Stimulated activated CD8-positive, alpha-beta memory T cell treated with anti-CD3 and anti-CD28 coated beads, Interleukin-15, amount 100 ng/mL, for 24 hours (primary cell): ENCODE measurements at places on chromosomes 2 and 18.

DNA sequence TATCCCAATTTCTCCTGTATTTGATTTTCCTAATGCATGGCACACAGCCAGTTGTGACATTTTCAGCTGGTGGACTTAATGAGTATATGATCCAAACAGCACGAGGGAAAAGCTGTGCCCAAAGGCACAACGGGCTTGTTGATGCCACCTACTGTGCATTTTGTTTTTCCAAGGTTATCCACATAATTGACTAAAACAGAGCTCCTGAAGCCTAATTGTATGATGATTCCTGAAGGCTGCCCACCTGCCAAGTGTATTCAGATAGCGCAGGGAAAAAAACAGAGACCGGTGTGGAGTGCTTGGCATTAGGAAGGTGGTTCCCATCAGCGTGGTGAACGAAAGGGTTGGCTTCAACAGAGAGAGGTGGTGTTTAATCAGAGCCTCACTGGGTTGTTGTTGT, 14.9 kb downstream of the RBMS1 start:
- DNase-seq, result no peak

DNA sequence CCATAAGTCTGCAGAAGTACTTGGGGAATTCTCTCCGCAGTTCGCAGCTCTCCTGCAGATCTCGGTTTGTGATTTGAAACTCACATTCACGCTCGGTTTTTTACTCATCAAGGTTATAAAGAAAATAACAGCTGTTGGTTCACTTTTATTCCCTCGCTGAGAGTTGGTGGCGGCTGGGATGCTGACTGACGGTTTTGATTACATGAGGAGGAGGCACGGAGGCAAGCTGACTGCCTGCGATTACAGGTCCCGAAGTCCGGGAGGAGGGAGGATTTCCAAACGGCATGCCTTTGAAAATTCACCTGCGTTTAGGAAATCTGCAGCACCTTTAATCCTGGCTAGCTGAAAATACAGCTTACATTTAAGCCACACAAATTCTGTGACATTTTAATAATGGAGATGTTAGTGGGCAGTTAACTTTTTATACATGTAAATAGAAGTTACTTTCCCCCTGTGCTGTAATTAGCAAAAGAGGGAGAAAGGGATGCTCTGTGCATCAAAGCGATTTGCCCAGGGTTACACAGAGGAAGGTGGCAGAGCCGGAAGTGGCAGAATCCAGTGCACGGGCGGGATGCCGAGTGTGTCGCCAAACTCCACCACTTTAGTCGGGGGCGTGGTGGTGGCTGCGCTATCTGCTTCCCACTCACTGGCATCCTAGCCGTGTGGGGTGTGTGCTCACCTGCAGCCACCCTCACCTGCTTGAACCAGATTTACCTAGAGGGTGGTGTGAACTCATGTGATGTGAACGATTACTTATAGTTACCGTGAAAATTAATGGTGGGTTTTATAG, 14.7 kb downstream of the AGAP1 start:
- DNase-seq, result no peak

DNA sequence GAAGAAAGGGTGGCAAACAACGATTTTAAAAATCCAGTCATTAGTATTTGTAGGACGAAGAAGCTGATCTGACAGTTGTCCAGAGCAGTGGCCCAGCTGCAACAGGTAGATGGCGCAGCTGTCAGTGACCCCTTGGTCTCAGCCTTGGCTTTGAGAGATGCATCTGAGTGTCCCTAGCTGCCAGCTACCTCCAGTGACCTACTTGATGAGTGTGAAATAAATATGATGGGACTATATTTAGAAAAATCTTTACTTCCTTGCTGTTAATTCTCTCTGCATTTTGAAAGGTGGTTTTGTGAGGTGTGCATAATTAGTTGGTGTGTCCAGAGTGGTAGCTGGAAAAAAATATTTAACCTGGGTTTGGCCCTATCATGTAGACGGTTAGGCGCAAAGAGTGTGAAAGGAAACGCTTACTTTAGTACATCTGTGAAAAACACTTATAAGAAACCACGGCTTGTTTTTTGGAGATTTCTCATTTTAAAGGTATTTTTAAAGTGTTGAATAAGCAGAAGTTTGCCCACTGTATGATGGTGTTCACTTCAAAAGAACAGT, 963 bp downstream of the INPP1 start:
- DNase-seq, result no peak

GRCh38 chr2:58535182-58535581, 294.1 kb upstream of the FANCL start:
- no peak for DNase-seq

- DNase-seq, result no peak
Measured at GRCh38 chr2:72204156-72204785, 56.6 kb upstream of the CYP26B1 start.

- no peak for DNase-seq
Measured at GRCh38 chr2:101706819-101707177, 9.3 kb downstream of the MAP4K4 start.

DNA sequence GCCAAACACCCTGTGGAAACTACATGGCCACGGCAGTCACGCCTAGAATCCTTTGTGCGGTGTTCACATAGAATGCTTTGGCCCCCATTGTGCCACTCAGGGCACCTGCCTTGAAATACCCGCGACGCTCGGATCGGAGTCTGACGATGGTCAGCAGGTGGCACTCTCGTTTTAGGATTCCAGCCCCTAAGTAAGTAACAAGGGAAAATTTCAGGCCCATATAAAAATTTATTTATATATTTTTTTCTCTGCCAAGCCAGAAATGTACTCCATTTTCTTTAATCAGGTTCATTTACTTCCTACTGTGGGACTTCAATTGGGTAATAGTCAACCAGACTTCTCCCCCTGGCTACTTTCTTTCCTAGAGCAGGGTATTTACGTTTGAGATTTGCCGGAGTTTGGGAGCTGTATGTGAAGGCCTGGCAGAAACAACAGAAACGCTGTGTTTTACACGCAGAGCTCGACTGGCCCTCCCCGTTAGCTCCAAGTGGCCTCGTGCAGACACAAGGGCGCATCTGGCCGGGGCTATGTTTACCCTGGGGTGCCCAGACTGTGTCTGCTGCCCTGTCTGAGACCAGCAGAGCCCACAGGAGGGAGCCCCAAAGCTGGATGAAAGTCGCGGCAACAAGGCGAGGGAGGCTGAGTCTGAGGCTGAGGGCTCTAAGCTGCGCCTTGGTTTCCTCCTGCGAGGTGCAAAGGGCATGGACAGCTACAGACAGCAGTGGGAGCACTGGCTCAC, 41.6 kb downstream of the LRRC30 start:
- no peak for DNase-seq
